Kidney tubule cell (primary cell): ENCODE measurements at places on chromosomes 3 and 15.

- peak; percentile 92 for DNase-seq
These were observed 89.3 kb downstream of the SLCO3A1 start for GRCh38 chr15:91942720-91943394.

GRCh38 chr3:196772102-196772501 lies 32.4 kb downstream of the PAK2 start:
- DNase-seq: no peak

GRCh38 chr15:92705764-92706163 lies 50.2 kb upstream of the FAM174B start:
- no peak for DNase-seq

- DNase-seq: peak; percentile 68
These were observed 38.9 kb downstream of the ABHD2 start for GRCh38 chr15:89127054-89127702.

DNA sequence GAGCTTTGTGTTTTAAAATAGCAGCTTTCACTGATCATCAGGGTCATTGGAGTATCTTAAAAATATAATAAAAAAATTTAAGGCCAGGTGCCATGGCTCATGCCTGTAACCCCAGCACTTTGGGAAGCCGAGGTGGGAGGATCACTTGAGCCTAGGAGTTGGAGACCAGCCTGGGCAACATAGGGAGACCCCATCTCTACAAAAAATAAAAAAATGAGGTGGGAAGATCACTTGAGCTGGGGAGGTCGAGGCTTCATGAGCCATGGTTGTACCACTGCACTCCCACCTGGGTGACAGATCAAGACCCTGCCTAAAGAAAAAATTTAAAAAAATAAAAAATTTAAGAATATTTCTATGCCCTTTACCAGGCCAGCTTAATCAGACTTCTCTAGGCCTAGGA lies 1.5 kb downstream of the HMCES start:
- no peak for DNase-seq
